ENCODE measurements at places on chromosomes 5 and 9. TPM values are rescaled to one million over a fixed set of nuclear protein-coding genes. Genes with fewer than 3 reads are reported as not detected.

SMIM32 gene
- total RNA-seq = not detected

HOMER1 gene
- 16.8 TPM for total RNA-seq

PCDHGA12 gene
- 0.80 TPM for total RNA-seq

SNX30 gene
- total RNA-seq = 18.1 TPM

HTR1A gene
- total RNA-seq = not detected

TNFSF8 gene
- not detected for total RNA-seq

LCN15 gene
- total RNA-seq = not detected

SPATA31E1 gene
- not detected for total RNA-seq

DDX4 gene
- total RNA-seq = not detected

RNF180 gene
- total RNA-seq = 3.0 TPM

C7 gene
- not detected for total RNA-seq

GABRA6 gene
- not detected for total RNA-seq

SLC35D2 gene
- 22.8 TPM for total RNA-seq

APBA1 gene
- total RNA-seq = not detected

INSYN2B gene
- total RNA-seq = 1.2 TPM
